NCI-H1417 treated with DMSO at 0.1 percent for 48 hours (cell line): ENCODE measurements at places on chromosomes 4 and X.

DNA sequence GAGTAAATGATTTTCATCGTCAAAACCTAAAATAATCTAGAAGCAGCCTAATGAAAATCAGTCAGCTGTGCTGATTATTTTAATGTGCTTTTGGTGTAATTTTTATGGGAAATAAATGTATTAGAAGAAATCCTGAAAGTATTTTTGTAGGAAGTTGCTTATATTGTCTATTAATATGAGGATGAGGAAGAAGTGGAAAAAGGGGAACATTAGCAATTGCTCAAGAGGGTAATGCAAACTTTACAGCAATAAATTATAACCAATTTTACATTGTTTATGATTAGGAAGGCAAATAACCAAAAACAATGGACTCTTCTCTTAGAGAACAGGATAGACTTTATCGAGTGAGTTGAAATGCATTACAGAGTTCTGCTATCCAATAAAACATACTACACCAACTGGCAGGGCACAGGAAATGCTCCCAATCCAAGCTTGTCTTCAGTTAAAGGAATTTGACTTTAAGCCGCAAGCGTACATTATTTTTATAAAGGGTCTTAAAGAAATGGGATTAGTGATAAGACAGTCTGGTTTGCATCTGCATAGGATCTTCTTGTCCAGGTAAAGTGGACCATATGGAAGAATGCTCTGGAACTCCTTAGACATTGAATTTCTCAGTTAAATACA, 374.8 kb downstream of the PDGFC start:
- DNase-seq, result no peak

- no peak for DNase-seq
These were observed 15.9 kb downstream of the USP53 start for GRCh38 chr4:119228406-119228805.

DNA sequence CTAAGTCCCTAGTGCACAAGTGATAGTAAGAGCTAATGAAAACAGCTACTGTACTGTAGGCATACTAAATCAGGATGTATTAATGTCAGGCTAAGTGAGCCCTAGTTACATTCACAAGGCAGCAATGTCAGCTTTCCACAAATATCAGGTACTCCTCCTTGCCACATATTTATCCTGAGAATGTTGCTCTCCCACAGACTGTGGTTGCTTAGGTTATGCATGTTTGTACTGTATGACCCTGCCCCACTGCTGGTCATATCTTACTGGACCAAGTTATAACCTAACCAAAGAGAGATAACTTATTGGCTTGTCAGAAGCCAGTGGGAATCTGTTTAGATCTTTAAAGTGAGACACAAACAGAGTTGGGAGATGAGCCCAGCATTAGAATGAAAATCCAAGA, 241.0 kb downstream of the SLC39A8 start:
- DNase-seq, result no peak

DNA sequence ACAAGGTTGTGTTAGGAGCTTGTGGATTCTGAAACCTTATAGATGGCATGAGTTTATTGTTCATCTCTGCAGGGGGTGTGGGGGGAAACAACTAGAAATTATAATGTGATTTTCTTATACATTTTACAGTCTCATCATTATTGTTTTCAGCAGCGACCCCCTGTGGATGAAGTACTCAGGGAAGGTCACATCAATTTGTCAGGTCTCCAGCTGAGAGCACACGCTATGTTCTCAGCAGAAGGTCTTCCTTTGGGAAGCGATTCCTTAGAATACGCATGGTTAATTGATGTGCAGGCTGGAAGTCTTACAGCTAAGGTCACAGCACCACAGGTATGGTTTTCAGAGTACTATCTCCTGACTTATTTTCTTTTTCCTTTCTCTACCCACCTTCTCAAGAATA, 72.2 kb downstream of the BLTP1 start:
- DNase-seq, result no peak

DNA sequence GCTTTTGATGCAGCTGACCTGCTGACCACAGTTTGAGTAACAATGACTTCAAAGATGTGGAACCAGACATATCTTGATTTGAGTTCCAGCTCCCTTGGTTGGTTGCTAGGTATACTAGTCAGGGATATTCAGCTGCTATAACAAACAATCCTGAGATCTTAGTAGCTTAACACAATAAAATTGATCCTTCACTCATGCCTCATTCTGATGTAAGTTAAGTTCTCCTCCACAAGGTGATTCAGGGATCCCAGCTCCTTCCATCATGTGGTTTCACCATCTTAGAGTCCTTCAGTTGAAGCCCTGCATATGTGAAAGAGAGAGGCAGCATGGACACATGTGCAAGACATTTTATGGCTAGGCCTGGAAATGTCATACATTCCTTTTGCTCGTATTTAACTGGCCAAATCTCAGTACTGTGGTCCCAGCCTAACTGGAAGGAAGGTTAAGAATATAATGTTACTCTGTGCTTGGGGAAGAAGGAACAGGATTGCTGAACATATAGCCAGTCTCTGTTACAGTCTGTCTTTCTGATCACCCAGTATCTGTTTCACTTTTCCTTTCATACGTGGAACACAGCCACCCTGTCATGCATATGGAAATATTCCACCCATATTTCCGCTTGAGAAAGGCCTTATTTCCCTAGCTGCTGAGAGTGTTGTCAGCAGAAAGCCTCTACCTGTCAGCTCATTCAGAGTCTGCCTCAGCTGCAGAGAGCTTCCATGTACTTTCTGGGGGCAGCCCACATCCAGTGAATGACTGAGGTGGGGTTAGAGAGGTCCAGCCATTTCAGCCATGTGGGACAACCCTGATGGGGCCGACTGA, 7.1 kb downstream of the SMIM9 start:
- DNase-seq, result no peak

- DNase-seq, result no peak
These were observed 3.4 kb upstream of the NKX6-1 start for GRCh38 chr4:84502333-84502954.

DNA sequence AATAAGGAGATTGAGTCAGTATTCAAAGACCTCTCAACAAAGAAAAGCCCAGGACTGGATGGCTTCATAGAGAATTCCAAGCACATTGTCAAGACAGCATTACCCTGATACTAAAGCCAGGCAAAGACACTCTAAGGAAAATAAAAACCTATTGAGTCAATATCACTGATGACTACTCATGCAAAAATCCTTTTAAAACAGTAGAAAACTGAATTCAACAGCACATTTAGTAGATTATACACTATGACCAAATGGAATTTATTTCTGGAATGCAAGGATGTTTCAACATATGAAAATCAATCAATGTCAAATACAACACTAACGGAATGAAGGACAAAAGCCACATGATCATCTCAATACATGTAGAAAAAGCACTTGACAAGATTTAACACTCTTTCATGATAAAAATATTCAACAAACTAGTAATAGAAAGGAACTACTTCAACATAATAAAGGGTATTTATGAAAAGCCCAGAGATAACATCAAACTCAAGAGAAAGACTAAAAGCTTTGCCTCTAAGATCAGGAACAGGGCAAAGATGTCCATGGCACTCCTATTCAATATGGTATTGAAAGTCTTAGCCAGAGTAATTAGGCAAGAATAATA, 633.3 kb downstream of the ANKRD50 start:
- DNase-seq, result no peak

- DNase-seq, result no peak
These were observed 444.7 kb downstream of the IQCM start for GRCh38 chr4:149370785-149371420.

DNA sequence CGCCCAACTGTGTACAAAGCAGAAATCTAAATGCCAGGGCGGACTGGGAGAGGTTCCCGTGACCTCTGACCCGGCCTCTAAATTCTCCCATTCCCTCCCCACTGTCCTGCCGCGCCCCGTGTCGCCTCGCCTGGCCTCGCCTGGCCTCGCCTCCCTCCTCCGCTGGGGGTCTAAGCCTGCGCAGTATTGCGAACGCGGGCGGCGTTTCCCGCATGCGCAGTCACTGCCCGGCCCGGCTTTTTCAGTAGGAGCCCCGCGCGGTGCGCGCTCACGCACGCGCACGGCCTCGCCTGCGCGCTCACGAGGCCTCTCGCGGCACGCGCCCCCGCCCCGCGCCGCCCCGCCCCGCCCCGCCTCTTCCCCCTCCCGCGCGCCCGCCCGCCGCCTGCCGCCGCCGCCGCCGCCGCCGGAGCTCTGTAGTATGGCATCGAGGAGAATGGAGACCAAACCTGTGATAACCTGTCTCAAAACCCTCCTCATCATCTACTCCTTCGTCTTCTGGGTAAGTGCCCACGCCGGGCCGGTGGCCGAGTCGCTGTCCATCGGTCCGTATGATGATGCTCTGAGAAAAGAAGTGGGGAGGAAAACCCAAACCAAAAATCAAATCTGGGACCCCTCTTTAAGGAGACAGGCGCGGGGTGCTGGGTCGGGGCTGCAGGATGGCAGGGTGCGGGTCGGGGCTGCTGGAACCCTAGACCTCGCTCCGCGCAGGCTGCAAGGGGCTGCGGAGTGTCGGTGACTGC, at the start of gene TSPAN7:
TSS of gene TSPAN7 (plus strand) at position 417 of the 743 bp plus-strand sequence. CDS start at position 422, 5 bp downstream.
- DNase-seq, result peak; percentile 57

- DNase-seq, result no peak
These were observed 977 bp upstream of the RBBP7 start for GRCh38 chrX:16870862-16871815.

DNA sequence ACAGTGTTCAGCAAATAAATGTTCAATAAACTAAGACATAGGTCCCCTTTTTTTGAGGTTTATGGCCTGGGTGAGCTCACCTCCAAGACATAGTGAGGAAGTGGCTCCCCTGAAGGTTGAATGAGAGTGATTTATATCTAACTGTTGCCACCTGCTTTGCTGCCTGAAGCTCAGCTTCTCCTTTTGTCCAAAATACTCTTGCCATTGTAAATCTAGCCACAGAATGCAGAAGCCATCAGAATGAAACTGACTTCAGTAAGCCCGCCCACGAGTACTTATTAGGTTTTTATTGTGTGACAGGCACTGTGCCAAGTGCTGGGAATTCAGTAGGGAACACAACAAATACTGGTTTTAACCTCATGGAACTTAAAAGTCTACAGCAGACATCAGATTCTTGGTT, 18.0 kb downstream of the SPINK2 start:
- DNase-seq, result no peak

- no peak for DNase-seq
These were observed 1068.4 kb downstream of the ARAP2 start for GRCh38 chr4:35175894-35176293.

GRCh38 chrX:22323541-22323940, 50.8 kb downstream of the CBLL2 start:
- no peak for DNase-seq

GRCh38 chr4:163148466-163149336, 18.0 kb downstream of the NAF1 start:
- no peak for DNase-seq

- DNase-seq, result no peak
These were observed 14.7 kb upstream of the C1QTNF7 start for GRCh38 chr4:15413010-15413622.

- DNase-seq, result no peak
These were observed 42.2 kb upstream of the HPGD start for GRCh38 chr4:174564529-174564928.

DNA sequence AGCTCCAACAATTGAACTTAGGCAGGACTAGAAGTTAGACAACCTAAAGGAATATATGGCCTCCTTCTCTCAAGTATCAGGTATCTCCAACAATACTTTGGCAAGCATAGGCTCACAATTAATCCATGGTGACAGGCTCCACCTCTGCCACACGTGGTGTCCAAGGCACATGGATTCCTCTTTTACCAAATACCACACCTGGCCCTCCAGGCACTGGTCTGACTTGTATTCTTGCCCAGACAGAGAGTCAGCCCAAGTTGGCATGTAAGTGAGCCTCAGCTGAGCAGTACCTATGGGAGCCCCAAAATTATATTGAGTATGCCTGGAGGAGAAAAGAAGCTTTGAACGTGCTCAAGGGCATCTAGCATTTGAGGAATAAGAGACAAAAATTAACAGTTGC, 19.6 kb downstream of the SRPX2 start:
- DNase-seq, result no peak

DNA sequence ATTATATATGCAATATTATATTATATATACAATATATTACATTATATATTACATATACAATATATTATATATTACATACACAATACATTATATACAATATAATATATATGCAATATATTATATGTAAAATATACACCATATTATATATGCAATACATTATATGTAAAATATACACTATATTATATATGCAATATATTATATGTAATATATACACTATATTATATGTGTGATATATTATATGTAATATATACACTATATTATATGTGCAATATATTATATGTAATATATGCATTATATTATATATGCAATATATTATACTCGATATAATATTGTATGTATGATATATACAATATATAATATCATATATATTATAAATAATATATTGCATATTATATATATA, 457.4 kb downstream of the SMARCA1 start:
- no peak for DNase-seq

DNA sequence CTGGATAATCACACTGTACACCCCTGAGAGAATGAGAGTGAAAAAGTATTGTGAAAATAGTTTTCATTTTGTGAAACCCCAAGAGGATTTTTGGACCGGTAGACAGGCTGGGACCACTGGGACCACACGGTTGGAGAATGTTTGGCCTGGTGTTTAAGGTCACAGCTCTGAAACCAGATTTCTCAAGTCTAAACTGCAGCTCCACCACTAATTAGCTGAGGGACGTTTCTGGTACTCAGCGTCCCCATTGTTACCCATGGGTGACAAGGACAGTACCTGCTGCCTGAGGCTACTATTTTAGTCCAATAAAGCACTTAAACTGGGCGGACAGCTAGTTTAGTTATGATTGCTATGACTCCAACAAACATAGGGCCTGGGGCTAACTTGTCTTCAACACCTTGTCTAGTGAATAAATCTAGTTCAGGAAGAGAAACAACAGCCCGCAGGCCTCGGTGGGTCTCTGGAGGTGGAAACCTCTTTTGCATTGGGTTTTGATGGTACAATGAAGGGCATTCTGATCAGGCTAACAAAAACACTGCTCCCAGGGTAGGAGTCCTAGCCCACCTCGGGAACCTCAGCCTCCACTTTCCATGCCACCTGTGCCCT, 509 bp upstream of the USP11 start:
- DNase-seq, result no peak

DNA sequence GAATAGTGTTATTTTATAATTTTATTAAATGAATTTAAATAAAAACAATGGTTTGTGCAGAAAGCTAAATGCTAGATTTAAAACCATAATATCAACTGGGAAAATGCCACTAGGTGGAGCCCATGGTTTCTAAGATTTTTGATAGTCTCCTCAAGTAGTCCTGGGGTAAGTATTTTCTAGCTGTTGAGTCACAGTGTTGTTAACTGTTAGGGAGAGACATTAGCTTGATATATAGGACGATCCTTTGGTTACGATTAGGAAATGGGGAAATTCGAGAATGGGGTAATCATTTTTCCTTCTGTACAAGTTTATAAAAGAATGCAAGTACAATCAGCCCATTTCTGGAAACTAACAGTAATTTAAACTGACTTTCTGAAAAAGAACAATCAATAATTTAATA, 378.4 kb downstream of the ANKRD50 start:
- DNase-seq, result no peak

- DNase-seq, result no peak
These were observed 1.6 kb downstream of the HHIP start for GRCh38 chr4:144647590-144647989.
